ENCODE measurements at places on chromosomes 2 and 18.
A peak's percentile ranks its signal among the peaks of the same experiment; 100 is the strongest.

DNA sequence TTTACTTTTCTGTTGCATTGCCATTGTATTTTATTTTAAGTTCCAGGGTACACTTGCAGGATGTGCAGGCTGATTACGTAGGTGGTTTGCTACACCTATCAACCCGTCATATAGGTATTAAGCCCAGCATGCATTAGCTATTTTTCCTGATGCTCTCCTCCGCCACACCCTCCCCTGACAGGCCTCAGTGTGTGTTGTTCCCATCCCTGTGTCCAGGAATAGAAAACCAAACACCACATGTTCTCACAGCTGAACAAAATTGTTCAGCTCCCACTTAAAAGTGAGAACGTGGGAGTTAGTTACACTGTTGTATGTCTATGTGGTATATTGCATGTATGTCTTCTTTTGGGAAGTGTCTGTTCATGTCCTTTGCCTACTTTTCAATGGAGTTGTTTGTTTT, 1631.7 kb downstream of the DPP10 start:
- DNase-seq, result no peak

GRCh38 chr2:10533811-10534321, 85.7 kb upstream of the ODC1 start:
- DNase-seq, result peak; percentile 56

DNA sequence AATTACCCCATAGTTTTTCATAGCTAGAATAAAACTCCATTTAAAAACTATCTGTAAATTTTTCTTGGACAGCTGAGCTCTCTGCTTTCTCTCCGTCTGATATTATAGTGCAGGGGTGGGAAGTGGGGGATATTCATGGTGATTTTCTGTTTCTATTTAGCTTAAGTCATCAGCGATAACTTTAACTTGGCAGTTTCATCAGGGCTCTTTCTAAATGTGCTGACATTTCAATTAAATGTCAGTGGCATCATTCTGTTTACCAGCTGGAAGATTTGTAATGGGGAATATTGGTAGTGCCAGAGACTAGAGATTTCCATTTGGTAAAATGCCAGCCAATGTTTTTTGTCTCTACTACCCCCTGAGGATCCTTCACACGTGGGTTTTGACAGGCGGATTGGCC, 53.5 kb upstream of the CAPN13 start:
- no peak for DNase-seq

DNA sequence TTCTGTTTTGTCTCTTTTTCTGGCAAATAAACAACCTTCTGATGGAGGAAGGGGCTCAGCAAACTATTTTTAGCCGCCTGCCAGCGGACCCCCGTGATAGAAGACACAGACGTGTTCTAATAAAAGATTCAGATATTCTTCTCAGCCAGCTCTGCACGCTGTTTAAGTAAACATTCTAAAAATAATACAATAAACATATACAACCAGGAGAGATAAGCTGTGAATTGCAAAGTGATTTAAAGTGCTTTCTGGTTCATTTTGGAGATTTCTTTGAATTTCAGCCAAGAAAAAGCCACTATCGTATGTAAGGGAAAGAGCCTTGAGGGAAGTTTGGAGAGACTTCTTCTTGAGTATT, 201.3 kb downstream of the EPHA4 start:
- no peak for DNase-seq

- DNase-seq, result no peak
Measured at GRCh38 chr2:239889641-239890121, 135.5 kb downstream of the NDUFA10 start.

Measured in fibroblast of skin of right quadriceps (primary cell).